ENCODE measurements at places on chromosomes 12 and 14.

GRCh38 chr12:54017878-54018467 lies 9.2 kb downstream of the HOXC8 start:
- no peak for DNase-seq

- no peak for DNase-seq
Measured at GRCh38 chr12:127981875-127982274, 285.1 kb upstream of the TMEM132C start.

DNA sequence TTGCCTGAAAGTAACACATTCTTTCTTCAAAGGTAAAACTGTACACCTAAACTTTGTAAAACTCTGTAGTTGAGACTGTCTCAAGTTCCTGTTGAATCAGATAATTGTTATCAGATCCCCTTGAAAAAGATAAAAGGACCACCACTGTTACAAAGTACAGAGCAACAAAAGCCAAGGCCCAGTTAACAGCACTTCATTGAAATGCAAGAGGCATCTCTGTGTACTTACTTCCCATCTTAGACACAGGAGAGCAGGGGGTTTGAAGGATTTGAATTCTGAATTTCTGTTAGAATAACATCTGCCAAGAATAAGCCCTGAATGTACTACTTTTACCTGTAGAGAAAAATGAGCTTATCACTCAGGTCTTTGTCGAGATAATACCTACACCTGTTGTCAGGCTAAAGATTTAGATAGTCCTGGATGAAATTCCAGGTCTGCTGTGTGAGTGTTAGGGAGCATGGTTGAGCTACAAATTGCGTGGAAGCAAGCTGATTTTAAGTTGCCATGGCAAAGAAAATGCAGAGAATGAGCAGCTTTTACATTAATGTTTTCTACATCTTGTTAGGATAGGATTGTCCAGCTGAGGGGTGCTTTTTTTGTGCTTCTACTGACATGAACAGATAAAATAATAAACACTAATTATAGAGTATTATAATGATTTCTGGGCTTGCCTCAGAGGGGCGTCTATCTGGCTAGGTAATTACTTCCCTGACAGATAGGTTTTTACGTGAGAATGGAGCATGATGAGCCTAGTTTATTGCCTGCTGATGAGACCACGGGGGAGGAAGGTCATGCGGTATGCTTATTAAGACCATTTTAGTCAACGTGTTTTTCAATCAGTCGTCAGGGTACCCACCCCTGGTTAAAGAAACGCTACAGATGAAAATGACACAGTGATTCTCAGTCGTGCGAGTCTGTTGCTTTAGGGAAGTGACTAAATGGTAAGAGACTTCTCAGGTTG lies 309.2 kb downstream of the PAWR start:
- no peak for DNase-seq

DNA sequence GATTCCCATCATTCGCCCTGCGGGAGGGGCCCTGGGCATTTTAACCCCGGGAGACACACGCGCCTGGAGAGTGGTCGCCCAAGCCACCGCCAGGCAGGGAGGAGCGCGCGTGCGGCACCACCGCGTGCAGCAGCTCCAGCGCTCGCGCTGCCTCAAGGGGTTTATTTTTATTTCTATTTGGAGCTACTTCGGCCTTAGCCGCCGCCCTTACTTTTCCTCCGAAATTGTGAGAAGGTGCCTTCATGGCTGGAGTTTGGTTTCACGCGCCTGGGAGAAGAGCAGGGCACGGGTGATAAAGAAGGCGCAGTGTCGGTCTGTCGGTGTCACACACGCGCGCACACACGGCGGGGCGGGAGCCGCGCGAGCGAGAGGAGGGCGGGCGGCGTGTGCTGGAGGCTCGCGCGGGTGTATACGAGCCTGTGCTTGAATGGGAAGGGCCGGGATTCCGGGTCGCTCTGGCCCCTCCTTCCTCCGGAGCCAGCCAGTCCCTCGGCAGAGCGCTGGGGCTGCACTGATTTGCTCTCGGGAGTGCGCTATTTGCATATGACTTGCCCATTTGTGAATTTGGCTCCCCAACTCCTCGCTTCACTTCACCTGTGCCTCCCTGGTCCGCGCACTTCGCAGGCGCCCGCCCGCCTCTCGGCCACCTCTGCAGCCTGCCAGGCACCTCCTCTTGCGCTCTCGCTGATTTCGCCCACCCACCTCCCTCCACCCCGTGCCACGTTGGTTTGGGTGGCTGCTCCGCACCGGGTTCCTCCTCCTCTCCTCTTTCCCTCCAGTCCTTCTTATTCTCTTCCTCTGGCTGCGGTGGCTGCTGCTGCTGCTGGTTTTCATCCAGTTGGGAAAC lies 932.3 kb downstream of the DIO2 start:
- peak; percentile 87 for DNase-seq

DNA sequence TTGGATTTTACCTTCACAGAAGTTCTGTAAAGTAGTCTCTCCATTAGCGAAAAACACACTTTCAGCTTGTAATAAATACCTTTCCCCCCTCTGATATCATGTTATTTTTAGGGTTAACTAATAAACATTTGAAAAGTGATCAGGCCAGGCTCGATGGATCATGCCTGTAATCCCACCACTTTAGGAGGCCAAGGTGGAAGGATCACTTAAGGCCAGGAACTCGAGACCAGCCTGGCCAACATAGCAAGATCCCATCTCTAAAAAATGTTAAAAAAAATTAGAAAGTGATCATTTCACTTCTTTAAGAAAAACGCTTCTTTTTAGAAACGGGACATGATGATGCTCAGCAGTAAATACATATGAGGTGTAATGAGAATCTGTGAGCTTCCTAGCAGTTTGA lies 2.0 kb downstream of the CDKL1 start:
- DNase-seq: no peak

DNA sequence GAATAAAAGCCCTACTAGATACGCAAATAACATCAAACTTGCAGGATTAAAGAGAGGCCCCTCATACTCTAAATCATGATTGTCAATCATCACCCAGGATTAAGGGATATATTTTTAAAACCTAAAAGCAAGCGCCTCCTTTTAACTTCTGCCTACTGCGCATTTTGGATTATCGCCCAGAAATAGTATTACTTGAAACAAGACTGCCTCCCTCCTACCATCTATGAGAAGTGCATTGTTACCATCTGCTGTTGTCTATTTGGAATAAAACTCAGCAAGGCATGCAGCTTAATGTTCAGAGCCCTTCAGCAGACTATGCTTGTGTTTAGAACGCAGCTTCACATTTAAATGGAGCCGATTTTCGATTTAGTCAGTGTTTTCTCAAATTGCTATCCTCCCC lies 79.6 kb downstream of the EXOC5 start:
- DNase-seq: no peak

DNA sequence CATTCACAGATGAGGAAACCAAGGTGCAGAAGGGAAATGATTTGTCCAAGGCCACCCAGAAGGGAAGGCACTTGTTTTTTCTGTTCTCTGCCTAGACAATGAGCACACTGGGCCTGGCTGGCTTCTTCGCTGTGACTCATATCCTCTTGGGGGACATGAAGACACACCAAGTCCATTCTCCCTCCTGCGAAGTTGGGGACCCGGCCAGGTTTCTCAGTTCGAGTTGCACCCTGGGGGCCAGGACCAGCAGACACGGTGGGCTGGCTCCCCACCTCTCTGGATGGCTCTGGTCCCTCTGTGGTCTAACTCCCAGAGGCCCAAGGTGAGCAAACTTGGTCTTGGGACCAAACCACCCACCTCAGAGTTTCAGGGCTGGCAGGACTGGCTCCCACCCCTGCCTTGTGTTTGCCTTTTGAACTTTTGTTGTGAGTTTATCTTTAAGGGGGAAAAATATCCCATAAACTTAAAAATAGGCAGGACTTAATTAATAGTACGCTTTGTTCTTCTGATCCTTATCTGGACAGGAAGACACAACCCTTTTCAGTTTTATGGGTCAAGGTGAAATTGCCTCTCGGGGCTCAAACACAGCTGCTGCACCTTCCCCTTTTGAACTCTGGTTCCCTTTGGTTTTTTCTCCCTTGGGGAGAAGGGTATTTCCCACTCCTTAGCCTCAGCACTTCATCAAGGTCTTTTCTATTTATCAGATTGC lies 9.0 kb upstream of the MLEC start:
- no peak for DNase-seq

DNA sequence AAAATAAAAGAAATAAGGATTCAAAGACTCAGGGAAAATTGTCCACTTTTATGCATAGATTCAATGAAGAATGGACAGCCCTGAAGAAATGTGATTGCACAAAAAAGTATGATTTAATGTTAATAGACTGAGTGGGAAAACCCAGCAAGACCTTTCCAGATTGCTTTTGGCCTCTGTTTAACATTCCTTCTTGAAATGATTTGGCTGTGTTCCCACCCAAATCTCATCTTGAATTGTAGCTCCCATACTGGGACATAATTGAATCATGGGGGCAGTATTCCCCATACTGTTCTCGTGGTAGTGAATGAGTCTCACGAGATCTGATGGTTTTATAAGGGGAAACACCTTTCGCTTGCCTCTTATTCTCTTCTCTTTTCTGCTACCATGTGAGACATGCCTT lies 1316.9 kb upstream of the SEL1L start:
- DNase-seq: no peak

DNA sequence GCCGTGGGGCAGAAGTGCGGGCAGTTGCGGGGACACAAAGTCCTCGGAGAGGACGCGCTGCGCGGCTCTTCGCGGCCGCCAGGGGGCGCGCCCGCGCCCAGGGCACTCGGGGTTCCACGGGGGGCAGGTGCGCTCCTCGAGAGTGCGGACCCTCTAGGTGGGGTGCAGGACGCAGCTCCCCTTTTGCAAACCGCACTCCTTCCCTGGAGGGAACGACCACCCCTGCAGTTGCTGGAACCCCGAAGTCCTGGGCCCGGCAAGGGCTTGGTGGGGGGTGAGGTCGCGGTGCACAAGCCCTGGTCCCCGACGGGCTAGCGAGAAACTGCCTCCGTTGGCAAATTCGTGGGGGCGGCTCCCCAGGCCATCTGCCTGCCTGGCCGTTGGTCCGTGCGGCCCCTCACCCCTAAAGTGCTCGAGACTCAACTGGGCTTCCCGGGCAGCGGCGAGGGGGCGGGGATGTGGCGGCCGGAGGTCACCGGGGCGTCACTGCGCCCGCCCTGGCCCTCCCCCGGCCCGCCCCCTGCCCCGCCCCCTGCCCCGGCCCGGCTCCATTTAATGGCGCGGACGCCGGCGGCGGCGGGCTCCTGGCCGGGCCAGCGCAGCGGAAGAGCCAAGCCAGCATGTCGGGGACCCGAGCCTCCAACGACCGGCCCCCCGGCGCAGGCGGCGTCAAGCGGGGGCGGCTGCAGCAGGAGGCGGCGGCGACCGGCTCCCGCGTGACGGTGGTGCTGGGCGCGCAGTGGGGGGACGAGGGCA lies at the start of gene ADSS1:
ADSS1 (plus strand) TSS at position 579 of the 756 bp plus-strand sequence; CDS start at position 621, 42 bp downstream.
- no peak for DNase-seq

DNA sequence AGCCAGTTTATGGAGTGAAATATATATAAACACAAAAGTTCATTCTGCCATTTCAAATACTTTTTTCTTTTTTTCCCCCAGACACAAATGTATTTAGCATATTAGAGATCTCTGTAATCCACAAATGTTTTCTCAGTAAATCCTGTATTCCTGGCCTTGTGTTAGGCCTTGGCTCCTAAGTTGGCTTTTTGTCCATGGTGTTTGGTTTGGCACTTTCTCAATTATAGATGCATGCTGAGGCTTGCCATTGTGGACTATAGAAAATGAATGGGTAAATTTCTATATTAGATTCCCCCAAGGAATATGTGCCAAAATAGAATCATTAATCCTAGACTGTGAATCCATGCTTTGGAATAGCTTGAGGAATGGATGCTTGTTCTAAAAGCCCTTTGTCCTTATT lies 17.0 kb downstream of the RIC8B start:
- no peak for DNase-seq

GRCh38 chr14:36281309-36281708 lies 39.1 kb downstream of the MBIP start:
- DNase-seq: no peak

DNA sequence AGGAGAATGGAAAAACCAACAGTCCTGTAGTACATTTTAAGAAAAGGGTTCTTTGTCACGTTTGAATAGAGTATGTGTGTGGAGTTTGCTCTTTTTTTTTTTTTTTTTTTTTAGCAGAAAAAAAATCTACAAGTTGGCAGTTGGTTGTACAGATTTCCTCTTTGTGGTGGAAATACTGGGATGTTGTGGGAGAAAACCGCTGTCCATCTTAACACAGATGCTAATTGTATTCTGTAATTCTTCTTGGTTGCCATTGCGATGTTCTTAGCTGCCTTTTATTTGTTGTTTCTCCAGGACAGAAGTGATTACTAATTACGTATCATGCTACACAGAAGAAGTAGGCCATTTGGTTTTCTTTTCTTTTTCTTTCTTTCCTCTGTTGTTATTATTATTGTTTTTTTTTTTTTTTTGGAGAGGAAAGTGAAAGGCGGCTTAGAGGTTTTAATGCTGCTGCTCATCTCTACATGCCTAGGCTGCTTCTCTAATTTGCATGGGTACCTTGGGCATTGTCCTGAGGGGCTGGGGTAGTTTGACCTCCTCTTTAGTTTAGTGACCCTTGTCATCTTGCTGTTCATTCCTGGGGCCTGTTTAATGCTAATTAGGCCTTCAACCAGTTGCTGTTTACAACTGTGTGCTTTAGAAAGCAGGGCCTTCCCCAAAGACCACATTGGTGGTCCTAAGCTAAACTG lies 94.7 kb downstream of the TMTC2 start:
- DNase-seq: no peak

GRCh38 chr14:74538411-74539391 lies 45.1 kb downstream of the ISCA2 start:
- DNase-seq: no peak

GRCh38 chr14:58535044-58535443 lies 102.7 kb upstream of the DACT1 start:
- DNase-seq: no peak

DNA sequence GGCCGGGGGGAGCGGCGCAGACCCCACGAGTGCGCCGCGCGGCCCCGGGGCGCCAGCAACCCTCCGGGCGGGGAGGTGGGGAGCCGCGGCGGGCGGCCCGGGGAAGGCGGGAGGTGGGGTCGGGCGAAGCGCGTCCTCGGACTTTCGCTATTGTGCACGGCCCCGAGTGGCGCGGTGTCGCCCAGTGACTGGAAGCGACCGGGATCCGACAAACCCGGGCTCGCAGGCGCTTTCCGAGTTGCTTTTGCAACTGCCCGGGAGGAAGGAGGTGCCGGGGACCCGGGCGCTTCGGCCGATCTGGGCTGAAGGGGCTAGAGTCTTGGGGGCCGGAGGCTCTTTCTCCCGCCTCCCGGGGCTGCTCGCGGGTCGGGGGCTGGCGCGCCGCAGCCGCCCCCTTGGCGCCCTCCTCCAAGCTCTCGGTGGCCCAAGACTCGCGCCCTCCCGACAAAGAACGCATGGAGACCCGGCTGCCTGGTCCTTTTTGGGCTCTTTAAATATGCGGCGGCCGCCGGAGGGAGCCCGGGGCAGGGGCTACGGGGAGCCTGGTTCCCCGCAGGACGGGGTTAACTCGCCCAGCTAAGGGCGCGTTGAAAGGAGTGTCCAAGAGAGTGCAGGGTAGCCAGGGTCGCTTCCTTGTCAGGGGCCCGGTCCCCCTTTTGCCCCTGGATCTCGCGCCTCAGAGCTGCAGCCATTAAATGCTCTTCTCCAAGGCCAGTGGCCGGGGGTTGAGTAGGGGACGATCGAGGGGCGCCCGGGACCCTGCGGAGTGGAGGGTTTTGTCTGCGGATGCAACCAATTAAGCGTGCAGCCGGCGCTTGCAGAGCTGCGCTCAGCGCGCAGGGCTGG lies 1.4 kb downstream of the HMGA2 start:
- no peak for DNase-seq

GRCh38 chr12:89234324-89235114 lies 117.8 kb downstream of the DUSP6 start:
- DNase-seq: no peak
